NCI-H69 (cell line): ENCODE measurements at places on chromosomes 3 and 15.

DNA sequence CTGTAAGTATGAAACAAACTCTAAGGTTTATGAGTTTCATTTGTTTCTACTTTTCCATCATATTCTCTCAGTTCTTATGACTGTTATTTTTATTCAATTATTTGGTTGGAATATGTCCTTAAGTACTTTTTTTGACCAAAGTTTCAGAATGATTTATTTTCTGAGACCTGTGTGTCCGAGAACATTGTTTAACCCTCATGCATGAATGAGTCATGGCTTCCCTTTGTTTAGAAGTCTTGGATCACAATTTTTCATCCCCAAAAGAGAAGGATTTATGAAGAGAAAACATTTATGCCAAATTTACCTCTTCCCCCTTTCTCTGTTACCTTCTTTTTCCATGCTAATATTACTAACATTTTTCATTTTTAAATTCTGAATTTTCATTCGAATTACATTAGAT lies 518.0 kb upstream of the NR2F2 start:
- no peak for DNase-seq

DNA sequence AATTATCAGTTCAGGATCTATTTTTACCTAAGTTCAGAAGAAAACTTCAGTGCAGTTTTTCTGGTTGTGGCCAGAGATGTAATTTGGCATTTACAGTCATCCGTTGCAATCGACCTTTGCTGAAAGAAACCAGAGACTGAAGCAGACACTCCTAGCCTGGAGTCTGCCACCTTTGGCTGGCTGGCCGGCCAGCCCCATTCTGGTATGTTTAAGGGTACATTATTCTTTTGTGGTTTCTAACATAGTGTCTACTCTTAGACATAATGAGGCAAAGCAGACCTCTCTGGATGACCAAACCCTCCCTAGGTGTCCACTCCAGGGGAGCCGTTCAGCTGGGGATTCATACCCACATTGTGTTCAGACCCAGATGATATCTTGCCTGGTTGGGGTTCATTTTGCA lies 275.9 kb upstream of the TPM1 start:
- no peak for DNase-seq

- DNase-seq, result peak; percentile 99
Observed at GRCh38 chr15:34969340-34970097, at the start of gene AQR. AQR (minus strand) TSS chr15:34969742; CDS start chr15:34969613, 129 bp downstream.

DNA sequence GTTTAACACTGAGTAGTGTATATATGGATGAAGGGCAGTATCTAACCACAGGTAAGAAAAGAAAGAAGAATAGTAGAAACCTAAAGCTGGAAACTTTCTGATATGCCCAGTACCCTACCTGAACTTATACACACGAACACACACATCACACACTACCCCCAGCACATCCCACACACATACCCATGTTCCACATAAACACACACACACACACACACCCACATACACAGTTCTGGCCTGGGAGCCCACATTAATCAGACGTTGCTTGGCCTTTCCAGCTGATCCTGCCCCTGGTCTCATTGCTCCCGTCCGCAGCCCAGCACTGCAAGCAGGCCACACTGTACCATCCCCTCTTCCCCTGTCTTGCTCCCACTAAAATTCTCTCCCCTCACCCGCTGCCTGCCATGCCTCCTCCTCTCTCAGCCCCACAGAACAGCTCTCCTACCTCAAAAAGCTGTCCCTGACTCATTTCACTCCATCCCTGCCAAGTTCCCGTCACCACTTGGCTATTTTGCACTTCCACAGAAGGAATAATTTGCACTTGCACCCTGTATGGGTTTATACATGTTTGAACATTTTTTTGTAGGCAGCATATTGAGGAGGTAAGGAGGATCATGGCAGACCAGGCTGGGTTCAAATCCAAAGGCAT lies 185.8 kb upstream of the PPP2R3A start:
- DNase-seq, result no peak

DNA sequence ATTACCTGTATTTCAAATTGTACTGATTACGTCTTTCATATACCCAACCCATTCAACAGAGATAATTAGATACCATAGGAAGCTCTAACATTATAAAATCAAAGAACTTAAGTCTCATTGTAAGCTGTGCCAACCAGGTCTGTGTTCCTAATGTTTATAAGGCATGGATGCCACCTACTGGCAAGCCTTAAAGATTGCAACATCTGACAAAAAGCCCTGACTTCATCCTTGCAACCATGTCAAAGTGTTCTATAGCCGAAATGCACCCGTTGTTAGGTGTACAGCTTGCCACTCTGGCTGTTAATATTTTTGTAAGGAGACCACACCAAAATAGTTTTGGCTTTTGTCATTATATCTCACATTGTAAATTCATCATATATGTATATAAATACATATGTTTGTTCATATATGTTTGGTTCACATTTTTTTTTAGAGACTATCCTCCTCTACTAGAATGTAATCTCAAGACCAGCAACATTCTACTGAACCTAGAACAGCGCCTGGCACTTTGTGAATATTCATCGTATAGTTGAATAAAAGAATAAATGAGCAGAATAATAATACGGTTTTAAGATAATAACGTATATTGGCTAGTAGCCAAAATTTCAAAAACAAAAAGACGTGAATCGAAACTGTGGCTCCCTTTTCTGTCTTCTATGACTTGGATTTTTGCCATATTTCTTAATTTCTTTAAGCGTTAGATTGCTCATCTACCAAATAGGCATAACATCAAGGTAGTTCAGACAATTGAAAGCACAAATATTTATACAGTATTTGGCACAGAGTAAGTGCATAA lies 258.1 kb downstream of the TBL1XR1 start:
- peak; percentile 94 for DNase-seq
